Osteocyte (in vitro differentiated cells): ENCODE measurements at places on chromosomes 13 and 19. TPM values are rescaled to one million over a fixed set of nuclear protein-coding genes. Genes with fewer than 3 reads are reported as not detected.

GRCh38 chr13:78161266-78161665 is 242.6 kb upstream of the EDNRB start:
- no peaks in the 10 kb centered on the region for H3K4me1 ChIP-seq
- H3K27me3 ChIP-seq, result no peaks in the 10 kb centered on the region
- DNase-seq, result no peak
- H3K36me3 ChIP-seq, result no peaks in the 10 kb centered on the region
- H3K27ac ChIP-seq, result no peak overlapping the region

DNA sequence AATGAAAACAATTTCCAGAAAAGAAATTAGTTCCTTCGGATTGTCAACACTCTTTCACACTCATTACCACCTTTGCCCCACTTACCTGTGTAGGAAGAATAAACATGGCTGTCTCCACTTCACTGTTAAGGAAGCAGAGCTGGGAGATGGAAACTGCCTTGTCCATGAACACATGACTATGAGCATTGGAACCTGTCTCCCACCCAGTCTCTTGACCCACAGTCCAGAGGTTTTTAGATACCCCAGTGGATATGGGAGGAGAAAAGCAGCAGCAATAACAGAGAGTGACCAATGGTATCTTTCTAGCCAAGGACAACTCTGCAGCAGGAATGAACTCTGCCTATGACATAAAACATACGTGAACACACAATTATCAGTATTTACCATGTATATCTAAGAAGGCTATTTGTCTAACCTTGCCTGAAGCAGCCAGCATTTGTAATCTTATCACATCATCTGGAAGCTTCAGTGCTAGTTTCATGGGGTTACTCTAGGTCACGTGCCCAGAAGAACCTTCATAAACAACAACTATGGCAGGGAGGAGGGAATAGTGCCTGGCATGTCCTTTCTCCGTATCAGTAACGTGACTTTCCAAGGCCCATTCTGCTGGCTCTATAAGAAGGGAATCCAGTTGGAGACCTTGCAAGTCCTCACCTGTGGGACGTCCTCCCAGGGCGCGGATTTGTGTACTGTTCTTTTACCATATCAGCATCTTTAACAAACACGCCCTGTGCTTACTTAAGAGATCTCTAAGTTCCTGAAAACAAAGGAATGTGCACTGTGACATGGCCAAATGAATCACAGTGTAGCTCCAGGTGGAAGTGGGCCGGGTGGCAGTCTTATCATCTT is 221.8 kb upstream of the UBL3 start:
- H3K36me3 ChIP-seq, result no peaks in the 10 kb centered on the region
- H3K4me1 ChIP-seq, result no peaks in the 10 kb centered on the region
- no peak for DNase-seq
- H3K27me3 ChIP-seq, result no peaks in the 10 kb centered on the region

- no peak overlapping the region for H3K4me3 ChIP-seq
- no peak overlapping the region for H3K27ac ChIP-seq
- H3K27me3 ChIP-seq, result no peaks in the 10 kb centered on the region
Measured at GRCh38 chr13:72805676-72806346, 23.9 kb downstream of the PIBF1 start.

DNA sequence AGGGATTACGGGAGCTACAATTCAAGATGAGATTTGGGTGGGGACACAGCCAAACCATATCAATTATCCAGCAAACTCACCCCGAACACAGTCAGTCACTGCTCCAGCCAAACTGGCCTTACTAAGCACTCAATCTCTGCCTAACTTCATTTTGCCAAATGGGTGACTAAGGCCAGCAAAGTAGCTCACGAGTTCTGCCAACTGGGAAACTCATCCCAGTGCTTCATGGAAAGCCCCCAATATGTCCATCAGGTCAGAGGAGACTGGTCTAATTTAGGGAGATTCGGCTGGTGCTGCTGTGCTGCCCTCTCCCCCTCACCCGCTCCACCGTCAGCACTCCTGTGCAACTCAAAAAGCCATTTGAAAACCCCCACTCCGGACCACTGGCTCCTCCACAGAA is 324.0 kb downstream of the FOXO1 start:
- H3K4me1 ChIP-seq, result peaks cover 36% of the 10 kb centered on the region
- no peaks in the 10 kb centered on the region for H3K36me3 ChIP-seq
- no peaks in the 10 kb centered on the region for H3K27me3 ChIP-seq
- no peak overlapping the region for H3K4me3 ChIP-seq

DNA sequence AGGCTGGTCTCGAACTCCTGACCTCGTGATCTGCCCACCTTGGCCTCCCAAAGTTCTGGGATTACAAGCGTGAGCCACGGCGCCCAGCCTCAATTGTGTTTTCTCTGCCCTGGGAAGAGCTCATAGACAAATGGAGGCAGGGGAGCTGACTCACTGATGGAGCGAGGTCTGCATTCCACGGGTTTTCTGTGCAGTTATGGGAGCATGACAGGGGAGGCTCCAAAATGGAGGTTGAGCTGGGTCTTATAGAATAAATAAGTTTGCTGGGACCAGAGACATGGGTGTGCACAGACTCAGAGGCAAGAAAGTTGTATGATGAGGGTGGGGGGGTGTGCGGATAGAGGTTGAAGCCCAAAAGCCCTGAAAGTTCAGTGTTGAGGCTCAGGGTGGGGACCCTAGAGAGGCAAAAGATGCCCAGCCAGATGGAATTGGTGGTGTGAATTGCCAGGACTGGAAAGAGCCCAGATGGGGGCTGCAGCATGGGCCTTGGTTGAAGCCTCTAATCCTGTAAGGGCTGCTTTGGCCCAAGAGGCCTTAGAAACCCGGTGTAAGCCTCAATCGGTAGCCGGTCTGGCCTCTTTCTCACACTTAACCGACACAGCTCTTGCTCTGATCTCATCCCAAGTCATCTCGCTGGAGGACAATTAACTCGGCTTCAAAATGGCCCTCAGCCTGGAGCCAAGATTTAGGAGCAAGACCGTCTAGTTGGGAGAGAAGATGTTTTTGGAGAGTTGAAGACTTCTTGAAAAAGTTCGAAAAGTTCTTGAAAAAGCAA is 1.9 kb downstream of the TPM4 start:
- DNase-seq, result no peak
- peaks cover 54% of the 10 kb centered on the region for H3K4me1 ChIP-seq
- no peaks in the 10 kb centered on the region for H3K27me3 ChIP-seq
- peak overlapping the region; percentile 98 for H3K27ac ChIP-seq
- peaks cover 22% of the 10 kb centered on the region for H3K36me3 ChIP-seq
- H3K4me3 ChIP-seq, result peak overlapping the region; percentile 90

Gene BST2
- total RNA-seq, result 1.8 and 2.3 TPM in 2 replicates

DNA sequence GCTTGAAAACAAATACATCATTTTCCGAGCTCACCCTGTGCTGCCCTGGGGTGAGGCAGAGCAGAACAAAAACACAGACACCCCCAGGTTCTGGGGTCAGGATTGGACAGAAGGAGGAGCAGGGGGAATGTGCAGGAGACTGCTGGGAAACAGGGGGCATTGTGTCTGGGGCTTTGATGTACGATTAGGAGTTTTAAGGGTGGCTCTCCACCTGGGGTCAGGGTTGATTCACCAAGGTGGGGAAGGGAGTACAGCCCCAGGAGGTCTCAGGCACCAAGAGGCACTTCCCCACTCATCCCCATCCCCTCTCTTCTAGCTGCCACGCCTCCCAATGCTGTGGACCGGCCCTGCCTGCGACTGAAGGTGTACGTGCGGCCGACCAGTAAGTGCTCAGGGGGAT is 12.6 kb downstream of the EFNA2 start:
- no peak for DNase-seq
- no peak overlapping the region for H3K27ac ChIP-seq
- H3K36me3 ChIP-seq, result no peaks in the 10 kb centered on the region
- no peak overlapping the region for H3K4me3 ChIP-seq
- no peaks in the 10 kb centered on the region for H3K4me1 ChIP-seq
- H3K27me3 ChIP-seq, result peaks cover 4% of the 10 kb centered on the region

DNA sequence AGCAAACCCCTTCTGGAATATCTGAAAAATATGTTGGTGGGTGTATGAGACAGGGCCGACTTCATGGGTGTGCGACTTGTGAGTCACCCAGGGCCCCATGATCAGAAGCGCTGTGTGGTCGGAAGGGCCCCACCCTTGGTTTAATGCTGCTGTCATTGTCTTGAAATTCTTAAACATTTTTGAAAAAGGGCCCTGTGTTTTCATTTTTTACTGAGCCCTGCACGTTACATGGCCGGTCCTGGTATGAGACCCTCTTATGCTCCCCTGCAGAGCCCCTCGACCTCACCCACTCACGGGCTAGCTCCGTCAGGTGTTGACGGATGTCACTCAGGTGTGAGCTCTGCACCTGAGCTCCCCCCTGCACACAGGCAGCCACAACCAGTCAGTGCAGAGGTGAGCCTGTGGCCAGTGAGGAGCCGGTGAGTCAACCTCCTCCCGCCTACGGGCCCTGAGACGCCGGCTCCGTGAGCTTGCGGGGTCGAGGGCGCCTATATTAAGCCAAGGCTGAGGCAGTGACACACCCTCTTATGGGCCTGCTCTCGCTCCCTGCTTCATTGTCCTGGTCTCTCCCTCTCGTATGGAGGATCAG is 27.7 kb downstream of the GADD45B start:
- DNase-seq, result no peak
- peaks cover 32% of the 10 kb centered on the region for H3K4me1 ChIP-seq
- H3K27ac ChIP-seq, result peak overlapping the region; percentile 88
- no peak overlapping the region for H3K4me3 ChIP-seq
- H3K27me3 ChIP-seq, result no peaks in the 10 kb centered on the region

Gene BEST2
- total RNA-seq, result not detected in 2 replicates

Gene CERS1
- 6.5 and 8.5 TPM in 2 replicates for total RNA-seq

DNA sequence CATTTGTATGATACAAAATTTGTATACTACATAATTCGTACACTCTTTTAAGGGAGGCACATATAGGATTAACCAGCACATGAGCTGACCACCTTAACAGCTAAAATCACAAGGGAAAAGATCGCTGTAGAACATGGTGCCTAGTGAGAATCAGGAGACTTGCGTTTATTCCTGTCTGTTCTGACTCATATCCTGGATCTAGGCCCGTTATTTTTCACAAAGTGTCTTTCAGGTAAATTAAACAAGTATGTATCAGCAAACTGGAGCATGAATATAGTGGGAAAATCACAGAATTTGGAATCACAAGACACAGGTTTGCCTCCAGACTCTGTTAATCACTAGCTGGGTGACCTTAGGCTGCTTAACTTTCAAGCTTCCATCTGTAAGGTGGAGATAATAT is 47.5 kb upstream of the ESD start:
- H3K36me3 ChIP-seq, result no peaks in the 10 kb centered on the region
- no peaks in the 10 kb centered on the region for H3K4me1 ChIP-seq
- no peak for DNase-seq
- no peak overlapping the region for H3K27ac ChIP-seq
- H3K27me3 ChIP-seq, result peaks cover 31% of the 10 kb centered on the region

- DNase-seq, result no peak
- no peaks in the 10 kb centered on the region for H3K36me3 ChIP-seq
- no peaks in the 10 kb centered on the region for H3K4me1 ChIP-seq
- H3K4me3 ChIP-seq, result no peak overlapping the region
- H3K27ac ChIP-seq, result no peak overlapping the region
Measured at GRCh38 chr13:43916828-43917227, 37.1 kb downstream of the LACC1 start.

- DNase-seq, result no peak
- no peaks in the 10 kb centered on the region for H3K36me3 ChIP-seq
- H3K4me3 ChIP-seq, result no peak overlapping the region
- H3K27me3 ChIP-seq, result peaks cover 6% of the 10 kb centered on the region
Measured at GRCh38 chr13:75938811-75939560, 302.9 kb downstream of the LMO7 start.

Gene ANKLE1
- 0.99 and 1.5 TPM in 2 replicates for total RNA-seq

- peaks cover 60% of the 10 kb centered on the region for H3K4me1 ChIP-seq
- H3K36me3 ChIP-seq, result peaks cover 2% of the 10 kb centered on the region
- no peak for DNase-seq
- peak overlapping the region; percentile 100 for H3K27ac ChIP-seq
Measured at GRCh38 chr19:48635966-48636858, 967 bp downstream of the DBP start.

- H3K36me3 ChIP-seq, result no peaks in the 10 kb centered on the region
- H3K27me3 ChIP-seq, result no peaks in the 10 kb centered on the region
- H3K27ac ChIP-seq, result no peak overlapping the region
- peaks cover 14% of the 10 kb centered on the region for H3K4me1 ChIP-seq
Measured at GRCh38 chr19:11563532-11563931, 4.5 kb upstream of the ELOF1 start.

DNA sequence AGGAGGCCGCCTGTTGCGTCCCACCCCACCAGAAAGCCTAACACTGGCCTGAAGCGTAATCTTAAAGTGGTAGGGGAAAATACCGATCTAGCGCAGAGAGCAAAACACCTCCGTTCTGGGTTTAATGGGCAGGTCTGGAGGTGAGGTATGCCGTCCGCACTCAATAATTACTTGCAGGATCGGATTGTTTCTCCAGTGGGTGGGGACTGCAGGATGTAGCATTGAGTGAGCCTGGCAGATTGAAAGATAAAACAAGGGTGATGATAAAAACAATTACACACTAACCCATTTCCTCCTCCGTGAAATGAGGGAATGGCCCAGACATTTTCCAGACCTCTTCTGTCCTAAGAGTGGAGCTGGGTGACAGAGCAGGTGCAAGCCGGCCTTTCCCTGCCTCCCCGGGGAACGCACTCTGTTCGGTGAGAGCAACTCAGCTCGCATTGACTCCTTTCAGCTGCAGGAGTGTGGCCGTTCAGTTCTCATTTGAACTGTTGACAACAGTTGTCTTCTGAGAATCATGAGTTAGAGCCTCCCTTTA is 110.2 kb upstream of the DOCK9 start:
- peak overlapping the region; percentile 89 for H3K27ac ChIP-seq
- H3K4me3 ChIP-seq, result peak overlapping the region; percentile 97
- peaks cover 14% of the 10 kb centered on the region for H3K4me1 ChIP-seq
- peaks cover 14% of the 10 kb centered on the region for H3K27me3 ChIP-seq

DNA sequence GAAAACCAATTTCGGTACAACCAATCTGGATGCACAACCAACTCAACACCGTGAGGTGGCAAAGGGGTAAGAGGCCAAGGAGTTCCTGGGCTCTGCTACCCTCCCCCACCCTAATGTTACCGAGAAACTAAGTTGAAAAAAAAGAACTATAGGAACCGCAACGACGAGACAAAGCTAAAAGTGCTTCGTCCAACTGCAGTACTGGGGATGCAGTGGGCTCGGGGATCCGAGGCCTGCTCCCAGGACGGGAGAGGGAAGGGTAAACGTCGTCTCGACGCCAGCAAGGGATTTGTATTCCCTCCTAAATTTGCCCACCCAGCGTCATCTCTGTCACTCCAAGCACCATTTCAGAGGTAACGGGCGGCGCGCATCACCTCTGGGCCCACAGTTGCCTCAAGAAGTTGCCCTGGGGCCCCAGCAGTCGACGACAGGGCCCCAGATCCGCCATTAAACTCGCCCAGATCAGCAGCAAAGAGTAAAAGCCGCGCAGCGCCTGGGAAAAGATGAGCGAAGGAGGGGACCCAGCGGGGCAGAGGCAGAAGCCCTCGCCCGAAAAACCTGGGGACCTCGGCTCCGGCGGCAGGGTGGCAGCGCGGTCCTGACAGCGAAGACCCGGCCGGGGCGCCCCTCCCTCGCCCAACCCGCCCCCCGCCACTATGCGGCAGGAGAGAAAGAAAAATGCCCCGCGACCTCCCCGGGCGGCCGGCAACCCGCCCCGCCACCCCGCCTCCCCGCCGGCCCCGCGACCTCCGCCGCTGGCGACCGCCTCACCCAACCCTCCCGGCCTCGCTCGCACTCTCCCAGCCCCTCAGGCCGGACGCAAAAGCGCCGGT is 752 bp downstream of the ZMYM5 start:
- H3K27me3 ChIP-seq, result no peaks in the 10 kb centered on the region
- H3K36me3 ChIP-seq, result peaks cover 7% of the 10 kb centered on the region
- DNase-seq, result no peak
- H3K4me1 ChIP-seq, result peaks cover 34% of the 10 kb centered on the region

GRCh38 chr19:52703917-52704316 is 30.9 kb downstream of the ZNF611 start:
- H3K36me3 ChIP-seq, result peaks cover 51% of the 10 kb centered on the region
- no peak for DNase-seq
- no peaks in the 10 kb centered on the region for H3K27me3 ChIP-seq
- no peaks in the 10 kb centered on the region for H3K4me1 ChIP-seq
- H3K4me3 ChIP-seq, result no peak overlapping the region
- no peak overlapping the region for H3K27ac ChIP-seq

Gene PGLYRP1
- total RNA-seq, result not detected in 2 replicates
